ENCODE measurements at places on chromosomes 3 and 15.
A peak's percentile ranks its signal among the peaks of the same experiment; 100 is the strongest.

- DNase-seq, result peak; percentile 5
Observed at GRCh38 chr15:78195735-78196201, 38.6 kb downstream of the ACSBG1 start.

- DNase-seq, result no peak
Observed at GRCh38 chr3:180646187-180646790, 33.0 kb downstream of the CCDC39 start.

- no peak for DNase-seq
Observed at GRCh38 chr15:62403164-62403809, 238.2 kb upstream of the C2CD4B start.

- DNase-seq, result no peak
Observed at GRCh38 chr3:32454111-32454510, 48.5 kb downstream of the CMTM6 start.

DNA sequence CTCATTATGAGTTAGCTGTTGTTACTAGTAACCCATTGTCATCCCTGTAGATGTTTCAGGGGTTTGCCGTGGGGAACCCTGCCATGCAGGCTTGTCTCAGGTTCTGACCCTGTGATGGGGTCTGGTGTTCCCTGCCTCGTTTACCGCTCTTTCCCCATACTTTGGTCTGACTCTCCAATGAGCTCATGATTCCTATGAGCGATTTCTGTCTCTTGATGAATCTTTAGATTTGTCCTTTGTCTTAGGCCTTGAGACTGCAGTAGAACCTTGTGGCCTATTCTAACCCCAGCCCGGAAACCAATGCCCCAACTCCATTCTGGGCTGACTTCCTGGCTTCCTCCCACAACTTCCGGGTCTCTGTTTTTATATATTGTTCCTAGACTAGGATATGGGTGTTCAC, 11.3 kb upstream of the IQGAP1 start:
- no peak for DNase-seq

GRCh38 chr15:31145271-31145911, 43.9 kb upstream of the TRPM1 start:
- no peak for DNase-seq

- no peak for DNase-seq
Observed at GRCh38 chr15:50431204-50431603, 7.0 kb downstream of the USP8 start.

DNA sequence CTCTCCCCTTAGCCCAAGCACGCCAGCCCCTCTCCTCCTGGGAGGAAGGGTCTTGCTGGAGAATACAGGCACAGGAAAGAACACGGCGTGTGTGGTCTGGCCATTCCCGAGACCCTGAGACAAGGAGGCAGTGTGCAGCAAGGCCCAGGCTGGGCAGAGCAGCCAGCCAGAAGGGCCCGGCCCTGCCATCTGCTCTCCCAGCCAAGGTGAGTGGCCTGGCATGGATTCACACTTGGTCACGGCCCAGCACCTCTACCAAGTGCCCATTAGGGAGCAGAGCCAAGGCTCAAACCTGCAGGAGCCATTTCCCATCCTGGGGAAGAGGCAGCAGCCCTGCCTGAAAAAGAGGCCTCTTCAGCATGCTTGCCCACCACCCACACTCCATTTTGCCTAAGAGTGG, 28.6 kb downstream of the MEGF11 start:
- no peak for DNase-seq

- DNase-seq, result no peak
Observed at GRCh38 chr3:82261013-82261412, 499.6 kb upstream of the GBE1 start.

Measured in NCI-H1694 treated with DMSO at 0.1 percent for 48 hours (cell line).